ENCODE measurements at places on chromosomes 6 and 20.

DNA sequence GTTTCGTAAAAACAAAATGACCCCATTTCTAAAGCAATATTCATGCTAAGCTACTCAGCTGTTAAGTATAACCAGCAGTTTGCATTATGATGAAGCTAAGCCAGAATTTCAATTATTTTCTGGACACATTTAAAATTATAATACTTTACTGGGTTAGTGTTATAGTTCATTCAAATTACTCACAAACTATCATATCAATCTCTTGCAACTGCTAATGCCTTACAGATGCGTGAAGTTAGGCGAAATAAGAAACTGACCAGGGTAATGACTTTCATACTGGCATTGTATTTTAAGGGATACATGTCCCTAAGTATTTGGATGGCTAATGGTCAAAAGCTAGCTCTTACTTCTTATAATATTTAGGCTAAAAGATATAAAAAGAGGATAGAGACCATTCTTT, 249.6 kb downstream of the TSHZ2 start:
- no peak for DNase-seq

- DNase-seq, result no peak
These were observed 151.7 kb downstream of the SOD2 start for GRCh38 chr6:159541296-159541695.

GRCh38 chr6:75377386-75377785, 92.8 kb upstream of the TMEM30A start:
- no peak for DNase-seq

GRCh38 chr6:78436335-78436734, 431.0 kb upstream of the IRAK1BP1 start:
- DNase-seq, result no peak

- DNase-seq, result no peak
These were observed 104.1 kb upstream of the SLC35B3 start for GRCh38 chr6:8539453-8539852.

GRCh38 chr6:116932496-116932895, 55.5 kb downstream of the RFX6 start:
- no peak for DNase-seq

- no peak for DNase-seq
These were observed 63.6 kb upstream of the SIRPA start for GRCh38 chr20:1831606-1832005.

GRCh38 chr6:52641388-52641787, 29.5 kb upstream of the TMEM14A start:
- no peak for DNase-seq

DNA sequence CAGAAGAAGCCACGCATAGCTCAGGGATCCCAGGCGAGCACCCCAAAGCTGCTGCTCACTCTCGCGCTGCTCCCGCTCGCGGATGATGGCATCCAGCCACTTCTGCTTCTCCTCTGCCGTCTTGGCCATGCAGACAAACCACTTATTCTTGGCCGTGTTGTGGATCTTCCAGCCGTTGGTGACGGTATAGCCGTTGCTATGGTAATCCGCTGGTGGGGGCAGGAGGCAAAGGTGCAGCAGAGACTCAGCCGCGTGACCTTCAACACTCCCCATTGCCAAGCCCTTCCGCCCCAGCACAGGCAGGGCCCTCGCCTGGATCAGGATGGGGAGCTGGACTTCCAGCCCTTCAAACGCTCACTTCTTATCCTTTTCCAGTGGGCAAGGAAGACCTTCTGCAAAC, 136.9 kb downstream of the PREX1 start:
- no peak for DNase-seq

GRCh38 chr6:149031859-149032598, 285.2 kb downstream of the UST start:
- DNase-seq, result peak; percentile 27

Measured in CD4-positive, alpha-beta T cell treated with Interferon alpha-2 for 1 hour (primary cell).